ENCODE measurements at places on chromosomes 7 and 10.

DNA sequence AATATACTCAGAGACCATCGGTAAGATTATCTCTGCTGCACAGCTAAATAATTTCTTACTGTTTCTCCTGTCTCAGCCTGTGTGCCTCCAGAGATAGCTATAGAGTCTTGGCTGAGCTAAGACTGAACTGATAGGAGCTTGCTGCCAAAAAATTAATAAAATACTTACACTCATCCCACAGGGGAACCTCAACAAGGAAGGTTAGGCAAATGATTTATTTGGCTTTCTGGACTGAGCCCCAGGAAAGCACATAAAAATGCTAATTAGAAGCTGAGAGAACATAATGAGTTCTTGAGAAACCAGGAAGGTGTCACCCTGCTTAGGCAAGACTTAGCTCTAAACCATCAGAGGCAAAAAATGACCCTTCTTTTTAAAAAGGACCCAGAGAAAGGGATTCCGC, 534.5 kb downstream of the TNS3 start:
- no peak overlapping the region for H3K4me3 ChIP-seq
- no peaks in the 10 kb centered on the region for H3K36me3 ChIP-seq
- H3K4me1 ChIP-seq = no peaks in the 10 kb centered on the region
- no peak for DNase-seq
- H3K27ac ChIP-seq = no peak overlapping the region
- H3K27me3 ChIP-seq = no peaks in the 10 kb centered on the region

DNA sequence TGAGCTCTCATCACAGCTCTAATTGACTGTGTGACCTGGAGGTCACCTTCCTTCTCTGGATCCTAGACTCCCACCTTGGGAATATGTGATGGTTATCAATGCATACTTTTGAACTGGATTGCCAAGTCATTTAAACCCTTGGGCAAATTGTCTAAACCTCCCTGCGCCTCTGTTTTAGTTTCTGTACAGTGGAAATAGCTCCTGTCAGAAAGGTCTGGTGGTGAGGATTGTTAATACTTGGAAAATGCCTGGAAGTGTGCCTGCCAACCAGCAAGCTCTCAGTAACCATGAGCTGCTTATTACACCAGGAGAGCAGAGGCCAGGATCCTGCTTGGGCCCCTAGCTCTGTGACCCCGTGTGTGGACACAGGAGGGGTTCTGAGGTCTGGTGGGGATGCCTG, 108.7 kb upstream of the PPIF start:
- no peak overlapping the region for H3K4me3 ChIP-seq
- no peaks in the 10 kb centered on the region for H3K36me3 ChIP-seq
- H3K4me1 ChIP-seq = peaks cover 14% of the 10 kb centered on the region
- no peak overlapping the region for H3K27ac ChIP-seq
- H3K27me3 ChIP-seq = no peaks in the 10 kb centered on the region

DNA sequence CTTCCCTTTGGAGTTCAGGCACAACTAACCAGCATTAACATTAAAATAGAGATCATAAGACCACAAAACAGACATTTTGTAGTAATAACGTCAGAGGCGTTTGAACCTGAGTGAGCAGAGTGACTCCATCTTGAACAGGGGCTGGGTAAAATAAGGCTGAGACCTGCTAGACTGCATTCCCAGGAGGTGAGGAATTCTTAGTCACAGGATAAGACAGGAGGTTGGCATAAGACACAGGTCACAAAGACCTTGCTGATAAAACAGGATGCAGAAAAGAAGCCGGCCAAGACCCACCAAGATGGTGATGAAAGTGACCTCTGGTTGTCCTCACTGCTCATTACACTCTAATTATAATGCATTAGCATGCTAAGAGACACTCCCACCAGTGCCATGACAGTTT, 493.2 kb upstream of the AUTS2 start:
- no peaks in the 10 kb centered on the region for H3K4me1 ChIP-seq
- no peaks in the 10 kb centered on the region for H3K36me3 ChIP-seq
- H3K27me3 ChIP-seq = no peaks in the 10 kb centered on the region
- H3K4me3 ChIP-seq = no peak overlapping the region

- H3K27me3 ChIP-seq = no peaks in the 10 kb centered on the region
- H3K4me1 ChIP-seq = no peaks in the 10 kb centered on the region
- no peak overlapping the region for H3K4me3 ChIP-seq
- no peaks in the 10 kb centered on the region for H3K36me3 ChIP-seq
Measured at GRCh38 chr10:5470062-5470751, 29.2 kb downstream of the CALML5 start.

DNA sequence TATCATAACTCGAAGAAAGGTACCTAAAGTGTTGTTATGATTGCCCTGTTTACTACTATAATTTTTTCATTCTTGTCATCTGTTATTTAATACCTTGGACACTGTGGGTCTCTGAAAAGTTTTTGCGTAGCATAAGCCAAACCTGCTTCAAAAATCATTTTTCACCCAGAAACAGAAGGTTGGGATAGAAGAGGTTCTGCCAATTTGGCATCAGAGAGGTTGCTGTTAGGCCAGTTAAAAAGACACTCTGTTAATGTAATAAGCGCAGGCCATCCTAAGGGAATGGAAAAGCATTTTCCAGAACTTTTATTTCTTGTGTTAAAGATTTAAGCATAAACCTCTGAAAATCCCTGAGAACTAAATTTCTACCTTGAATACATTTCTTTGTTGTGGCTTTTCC, 212.2 kb downstream of the BMPER start:
- H3K4me1 ChIP-seq = no peaks in the 10 kb centered on the region
- H3K36me3 ChIP-seq = no peaks in the 10 kb centered on the region
- H3K27me3 ChIP-seq = no peaks in the 10 kb centered on the region

DNA sequence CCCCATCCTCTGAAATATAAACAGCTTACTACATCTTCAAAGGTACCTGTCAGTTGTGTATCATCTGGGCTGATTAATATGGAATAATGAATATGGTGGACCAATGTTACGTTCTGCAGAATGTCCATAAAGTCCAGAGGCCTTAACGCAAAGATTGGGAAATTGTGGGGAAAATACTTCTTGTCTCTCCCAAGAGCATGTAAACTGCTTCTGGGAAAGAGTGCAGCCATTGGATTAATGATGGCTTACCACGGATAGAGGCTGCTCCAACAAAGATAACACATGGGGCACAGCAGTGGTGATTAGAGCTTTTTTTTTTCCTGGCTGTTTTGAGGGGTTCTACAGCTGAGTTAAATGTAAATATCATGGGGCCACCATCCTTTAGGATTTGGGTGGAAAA, 340.4 kb upstream of the AKR1E2 start:
- H3K36me3 ChIP-seq = no peaks in the 10 kb centered on the region
- H3K27ac ChIP-seq = no peak overlapping the region
- no peaks in the 10 kb centered on the region for H3K4me1 ChIP-seq
- no peak for DNase-seq
- H3K27me3 ChIP-seq = no peaks in the 10 kb centered on the region

- DNase-seq = no peak
- H3K27me3 ChIP-seq = peaks cover 5% of the 10 kb centered on the region
- no peak overlapping the region for H3K27ac ChIP-seq
- no peak overlapping the region for H3K4me3 ChIP-seq
- H3K4me1 ChIP-seq = no peaks in the 10 kb centered on the region
Measured at GRCh38 chr10:77177589-77177988, 460.0 kb downstream of the KCNMA1 start.
